ENCODE measurements at places on chromosomes 12 and 14. TPM values are rescaled to one million over a fixed set of nuclear protein-coding genes. Genes with fewer than 3 reads are reported as not detected.

Gene KRT8
- polyA plus RNA-seq, result 28.7 TPM

Gene FLVCR2
- 23.0 TPM for polyA plus RNA-seq

Gene C12orf56
- 1.5 TPM for polyA plus RNA-seq

Gene MSRB3
- 41.7 TPM for polyA plus RNA-seq

DNA sequence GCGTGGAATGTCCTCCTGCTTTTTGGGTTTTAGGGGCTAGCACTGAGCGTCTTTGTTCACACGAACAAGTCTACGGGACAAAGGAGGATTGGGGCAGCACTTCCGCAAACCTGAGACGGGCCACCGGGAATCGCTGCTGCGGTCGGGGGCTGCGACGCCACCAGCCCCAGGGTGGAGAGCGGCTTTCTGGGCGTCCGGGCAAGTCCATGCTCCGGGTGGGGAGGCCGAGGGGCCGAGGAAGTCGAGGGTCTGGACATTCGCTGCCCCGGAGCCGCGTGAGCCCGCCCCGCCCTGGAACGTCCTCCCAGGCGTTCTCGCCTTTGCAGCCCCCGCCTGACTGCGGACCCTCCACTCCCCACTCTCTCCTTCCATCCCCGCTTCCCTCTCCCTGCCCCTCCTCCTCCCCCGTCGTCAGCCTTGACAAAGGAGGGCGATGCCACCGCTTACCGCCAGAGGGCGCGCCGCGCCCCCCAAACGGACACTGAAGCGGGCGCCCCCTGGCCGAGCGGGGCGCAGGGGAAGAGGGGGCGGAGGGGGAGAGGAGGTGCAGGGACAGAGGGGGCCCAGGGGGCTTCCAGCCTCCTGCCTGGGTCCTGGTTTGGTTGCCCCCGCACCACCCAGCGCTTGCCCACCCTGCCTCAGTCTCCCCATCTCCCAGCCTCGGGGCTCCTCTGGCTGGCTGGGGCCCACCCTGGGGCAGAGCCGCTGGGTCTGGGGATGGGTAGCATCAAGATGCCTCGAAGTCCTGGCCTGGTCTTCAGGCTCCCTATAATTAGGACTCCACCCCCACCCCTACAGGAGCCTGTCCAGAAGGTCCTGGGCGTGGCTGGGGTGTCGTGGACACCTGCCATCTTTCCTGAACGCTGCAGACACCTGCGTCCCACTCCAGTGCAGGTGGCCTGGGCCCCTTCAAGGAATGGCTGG lies 39.1 kb upstream of the INF2 start:
- DNase-seq, result peak; percentile 82

Gene CD163L1
- polyA plus RNA-seq, result 5.7 TPM

DNA sequence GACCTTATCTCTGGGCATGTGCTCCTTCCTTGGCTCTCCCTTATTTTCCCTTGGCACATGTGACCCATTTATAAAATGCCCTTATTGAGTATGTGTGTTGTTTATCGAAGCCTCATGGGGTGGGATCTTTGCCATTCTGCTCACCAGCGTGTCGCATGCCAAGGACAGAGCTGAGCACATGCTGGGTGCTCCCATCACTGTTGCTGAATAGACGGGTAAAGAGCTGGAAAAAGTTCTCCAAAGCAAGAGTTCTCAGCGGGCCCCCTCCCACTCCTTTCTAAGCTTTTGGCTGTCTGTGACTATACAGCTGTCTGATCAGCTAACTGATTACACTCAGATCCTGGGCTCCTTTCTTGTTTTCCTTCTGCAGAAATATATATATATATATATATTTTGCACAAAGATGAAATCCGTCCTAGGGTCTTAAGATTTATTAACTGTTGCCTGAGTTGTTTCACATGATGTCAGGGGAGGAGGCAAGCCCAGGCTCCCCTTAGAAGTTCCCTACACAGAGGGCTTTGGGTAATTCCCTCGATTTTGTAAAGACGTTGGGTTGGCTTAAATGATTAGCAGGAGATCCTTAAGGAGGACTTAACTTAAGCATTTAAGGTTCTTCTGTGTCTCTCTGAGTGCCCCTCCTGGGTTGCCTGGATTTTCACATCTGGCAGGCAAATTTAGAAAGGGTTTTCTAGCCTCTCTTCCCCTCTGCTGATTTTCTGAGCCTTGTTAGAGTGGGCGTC lies 71.6 kb downstream of the TMEM132C start:
- DNase-seq, result no peak

- no peak for DNase-seq
Observed at GRCh38 chr12:94987076-94987669, 16.3 kb downstream of the NDUFA12 start.

Gene PLA2G1B
- not detected for polyA plus RNA-seq

- DNase-seq, result no peak
Observed at GRCh38 chr12:109169686-109170085, 53.3 kb downstream of the ACACB start.

- no peak for DNase-seq
Observed at GRCh38 chr12:65432114-65432513, 153.6 kb downstream of the MSRB3 start.

DNA sequence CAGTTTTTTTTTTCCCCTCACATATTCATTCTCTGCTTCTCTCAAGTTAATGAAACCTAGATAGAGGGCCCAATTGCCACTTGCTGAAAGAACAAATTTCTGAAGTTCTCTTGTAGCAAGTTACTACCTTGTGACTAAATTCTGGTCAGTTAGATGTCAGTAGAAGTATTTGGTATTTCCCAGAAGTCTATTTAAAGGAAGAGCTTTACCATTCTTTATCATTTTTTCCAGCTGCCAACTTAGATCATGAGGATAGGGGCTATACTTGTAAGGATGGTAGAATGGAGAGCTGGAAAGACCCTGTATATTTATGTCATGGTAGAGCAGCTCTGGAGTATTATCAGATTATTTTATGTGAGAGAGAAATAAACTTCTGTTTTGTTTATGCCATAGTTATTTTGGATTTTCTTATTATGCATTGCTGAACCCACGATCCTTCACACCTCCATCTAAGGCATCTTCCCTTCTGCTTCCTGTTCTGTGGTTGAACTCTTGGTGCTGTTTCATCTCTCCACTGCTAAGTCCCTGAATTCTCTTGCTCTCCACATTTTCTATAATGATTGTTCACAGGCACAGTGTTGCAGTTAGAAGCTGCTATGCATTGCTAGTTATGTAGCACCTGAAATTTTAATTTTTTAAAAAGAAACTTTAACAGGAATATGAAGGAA lies 25.9 kb downstream of the FUT8 start:
- no peak for DNase-seq

Gene TMEM253
- 0.58 TPM for polyA plus RNA-seq

Gene ARHGAP9
- polyA plus RNA-seq, result 5.8 TPM

DNA sequence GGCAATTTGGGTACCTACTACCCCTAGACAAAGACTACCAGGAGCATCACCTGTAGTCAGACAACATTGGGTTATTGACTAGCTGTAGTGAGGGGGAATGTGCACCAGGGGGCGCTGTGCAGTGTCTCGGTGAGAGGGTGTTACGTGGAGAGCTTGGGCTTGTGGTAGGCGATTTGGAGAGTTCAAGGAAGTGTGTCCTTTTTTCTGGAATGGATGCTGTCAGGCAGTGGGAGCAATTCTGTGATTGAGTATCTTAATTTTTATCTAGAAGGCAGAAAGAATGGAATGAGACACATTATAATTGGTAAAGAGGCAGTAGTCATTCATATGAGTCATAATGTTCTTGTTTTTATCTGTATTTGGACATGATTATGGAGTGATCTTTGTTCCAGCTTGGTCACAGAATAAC lies 187.7 kb downstream of the GALC start:
- DNase-seq, result peak; percentile 17

DNA sequence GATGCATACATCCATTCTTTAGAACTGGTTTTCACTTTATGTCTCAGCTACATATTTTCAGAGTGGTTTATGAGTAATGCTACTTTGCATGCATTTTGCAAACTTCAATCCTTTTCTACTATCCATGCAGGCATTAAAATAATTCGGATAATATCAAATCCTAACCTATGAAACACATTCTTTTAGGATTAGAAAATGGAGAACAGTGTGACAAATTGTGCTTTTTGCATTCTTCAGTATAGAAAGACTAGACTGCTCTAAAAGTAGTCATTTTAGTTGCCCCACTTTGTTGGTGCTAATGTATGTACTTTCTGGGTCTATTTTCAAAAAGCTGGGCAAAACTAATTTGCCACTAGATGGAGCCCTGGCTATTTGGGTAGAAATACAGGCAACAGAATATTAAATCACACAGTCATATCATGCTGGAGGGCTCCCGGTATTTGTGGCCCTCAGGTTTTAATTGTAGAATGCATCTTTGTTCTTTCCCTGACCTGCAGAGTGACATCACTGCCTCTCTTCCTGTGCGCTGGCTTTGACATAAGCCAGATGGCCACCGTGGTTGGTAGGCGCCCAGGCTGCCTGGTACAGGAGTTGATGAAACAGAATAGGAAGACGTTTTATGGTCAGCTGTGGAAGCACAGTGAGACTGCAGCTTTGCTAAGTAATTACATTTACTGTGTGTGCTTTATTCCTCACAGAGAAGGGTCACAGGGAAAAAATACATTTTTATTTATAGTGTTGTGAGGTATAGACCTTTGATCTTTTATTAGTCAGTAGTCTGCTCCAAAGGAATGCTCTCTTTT lies 28.1 kb downstream of the MSRB3 start:
- DNase-seq, result peak; percentile 41

DNA sequence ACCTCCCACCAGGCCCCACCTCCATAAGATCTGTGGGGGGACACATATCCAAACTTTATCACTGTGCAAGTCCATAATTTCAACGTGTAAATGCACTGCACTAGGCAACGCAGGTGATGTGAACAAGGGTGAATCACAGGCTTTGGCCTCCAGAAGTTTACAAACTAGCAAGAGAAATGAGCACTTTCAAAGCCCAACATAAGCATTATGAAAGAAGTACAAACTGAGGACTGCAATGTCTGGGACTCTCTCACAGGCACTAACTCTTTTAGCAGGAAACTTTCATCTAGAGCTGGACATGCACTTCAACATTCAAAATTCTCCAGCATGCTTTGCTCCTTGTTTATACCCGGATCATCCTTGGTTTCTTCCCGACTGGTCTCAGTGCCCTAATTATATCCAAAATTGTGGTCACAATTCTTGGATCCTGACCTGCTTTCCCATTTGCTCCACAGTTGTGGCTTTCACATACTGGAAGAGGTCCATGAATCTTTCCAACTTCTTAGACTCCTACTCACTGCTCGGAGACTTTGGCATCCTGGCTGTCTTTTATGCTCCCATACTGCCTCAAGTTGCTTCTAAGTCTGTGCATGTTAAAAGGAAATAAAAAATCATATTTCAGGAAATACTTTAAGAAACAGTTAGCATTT lies 44.9 kb upstream of the STRAP start:
- peak; percentile 63 for DNase-seq

DNA sequence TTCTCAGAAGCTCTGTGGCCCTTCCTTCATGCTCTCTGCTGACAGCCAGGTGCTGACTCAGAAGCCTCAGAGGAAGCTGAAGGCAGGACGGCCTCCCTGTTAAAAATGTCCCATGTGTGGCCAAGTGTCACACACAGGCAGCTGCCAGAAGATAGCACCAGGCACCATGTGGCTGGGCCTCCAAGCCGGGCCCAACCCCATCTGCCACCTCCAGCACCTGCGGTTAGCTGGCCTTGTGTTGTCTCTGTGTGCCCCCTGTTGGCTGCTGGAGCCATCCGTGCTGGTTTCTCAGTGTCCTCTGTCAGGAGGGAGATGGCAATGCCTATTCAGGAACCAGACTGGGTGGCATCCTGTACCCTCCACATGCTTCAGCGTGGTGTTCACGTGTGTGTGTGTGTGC lies 63.2 kb downstream of the TSPAN11 start:
- DNase-seq, result peak; percentile 51

Gene MTHFD1
- polyA plus RNA-seq, result 47.2 TPM

Gene MGST1
- 8.4 TPM for polyA plus RNA-seq

GRCh38 chr12:54300732-54301427 lies at the start of gene NFE2:
Gene NFE2 (minus strand): TSS chr12:54301015. CDS start chr12:54295248, 5,767 bp downstream.
- peak; percentile 42 for DNase-seq

Gene TSPAN9
- polyA plus RNA-seq, result 101 TPM

- no peak for DNase-seq
Observed at GRCh38 chr12:88433997-88434703, 146.1 kb downstream of the KITLG start.

Gene KLRF1
- polyA plus RNA-seq, result 0.38 TPM

DNA sequence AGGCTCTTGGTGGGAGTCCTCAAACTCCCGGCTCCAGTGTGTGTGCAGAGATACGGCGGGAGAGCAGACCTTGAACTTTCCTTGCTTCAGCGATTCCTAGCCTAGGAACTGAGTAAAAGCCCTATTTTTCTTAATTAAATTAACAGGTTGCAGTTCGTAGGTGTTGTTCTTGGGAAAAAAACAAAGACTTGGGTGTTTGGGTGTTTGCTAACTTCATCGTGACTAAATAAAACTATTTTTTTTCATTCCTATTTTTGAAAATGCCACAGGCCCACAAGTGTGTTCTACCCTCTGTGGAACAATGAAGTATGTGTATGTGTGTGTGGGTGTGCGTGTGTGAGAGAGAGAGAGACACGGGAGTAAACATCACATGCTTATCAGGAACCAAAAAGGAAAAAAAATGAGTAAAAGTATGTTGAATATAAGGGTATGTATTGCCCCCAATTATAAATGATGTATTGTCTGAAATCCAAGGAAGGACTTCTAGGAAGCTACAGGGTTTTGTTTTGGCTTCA lies 651 bp downstream of the TMEM117 start:
- DNase-seq, result peak; percentile 44

GRCh38 chr12:24947541-24948419 lies 1.1 kb downstream of the BCAT1 start:
- DNase-seq, result no peak

Gene PZP
- 0.46 TPM for polyA plus RNA-seq

Gene C14orf93
- 11.5 TPM for polyA plus RNA-seq

DNA sequence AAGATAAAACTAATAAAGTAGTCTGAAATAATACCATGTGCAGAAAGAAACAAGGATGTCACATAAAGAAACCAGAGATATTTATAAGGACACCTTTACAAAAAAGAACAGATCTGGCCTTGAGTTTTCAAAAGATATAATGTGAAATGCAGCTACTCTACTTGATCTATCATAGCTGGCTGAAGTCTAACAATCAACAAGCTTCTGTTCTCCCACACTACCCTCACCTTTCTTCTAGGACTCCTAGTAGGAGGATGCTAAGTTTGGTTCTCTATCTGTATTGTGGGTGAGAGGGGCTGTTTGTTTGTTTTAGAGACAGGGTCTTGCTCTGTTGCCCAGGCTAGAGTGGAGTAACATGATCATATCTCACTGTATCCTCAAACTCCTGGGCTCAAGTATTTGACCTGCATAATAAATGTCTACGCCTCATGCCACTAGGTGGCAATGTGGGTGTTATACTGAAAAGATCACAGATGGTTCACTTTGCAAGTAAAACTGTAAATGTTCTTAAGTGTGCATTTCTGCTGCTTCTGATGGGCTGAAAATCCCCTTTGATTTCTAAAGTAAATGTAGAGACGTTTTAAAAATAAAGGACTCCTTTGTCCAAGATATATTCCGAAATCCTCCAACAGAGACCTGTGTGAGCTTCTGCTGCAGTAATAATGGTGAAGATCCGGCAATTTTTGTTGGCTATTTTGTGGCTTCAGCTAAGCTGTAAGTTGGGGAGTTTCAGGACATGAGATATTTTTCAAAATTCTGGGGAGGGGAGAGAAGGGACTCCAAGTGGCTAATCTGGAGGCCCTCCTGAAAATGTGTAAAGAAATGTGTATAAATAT lies 269.3 kb downstream of the DAD1 start:
- peak; percentile 80 for DNase-seq

Gene CLEC1A
- 3.7 TPM for polyA plus RNA-seq

GRCh38 chr12:66803930-66804329 lies 125.1 kb upstream of the GRIP1 start:
- DNase-seq, result no peak

- no peak for DNase-seq
Observed at GRCh38 chr12:86170051-86170450, 86.1 kb downstream of the MGAT4C start.

- no peak for DNase-seq
Observed at GRCh38 chr12:29220632-29221336, 71.7 kb downstream of the FAR2 start.

Gene OTOGL
- 0.46 TPM for polyA plus RNA-seq
